ENCODE measurements at places on chromosomes 1 and 21.

- no peak for DNase-seq
These were observed 14.7 kb downstream of the RNF2 start for GRCh38 chr1:185059950-185060571.

GRCh38 chr1:205072881-205073280, 11.4 kb downstream of the TMEM81 start:
- no peak for DNase-seq

DNA sequence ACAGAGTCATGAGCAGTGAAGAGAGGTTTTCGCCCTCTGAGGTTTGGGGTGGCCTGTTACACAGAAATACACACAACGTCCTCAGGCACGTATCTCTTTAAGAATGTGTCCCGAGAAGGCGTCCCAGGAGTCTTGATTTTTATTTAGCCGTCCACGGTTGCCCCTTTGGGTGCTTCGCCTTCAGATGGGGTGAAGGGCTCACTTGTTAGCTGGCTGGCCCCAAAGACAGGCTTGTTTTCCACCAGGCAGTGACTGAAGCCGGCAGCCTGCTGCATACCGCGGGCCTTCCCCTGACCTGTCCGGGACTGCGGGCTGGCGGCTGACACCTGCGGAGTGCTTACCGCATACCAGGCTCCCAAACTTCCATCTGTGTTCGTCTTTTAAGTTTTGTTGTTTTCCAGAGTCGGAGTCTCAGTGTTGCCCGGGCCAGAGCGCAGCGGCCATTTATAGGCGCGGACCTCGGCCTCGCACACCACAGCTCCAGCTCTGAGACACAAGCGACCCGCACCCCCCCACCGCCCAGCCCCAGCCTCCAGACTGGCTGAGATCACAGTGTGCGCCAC, 1.6 kb upstream of the ADARB1 start:
- no peak for DNase-seq

GRCh38 chr1:181737056-181737455, 253.7 kb downstream of the CACNA1E start:
- no peak for DNase-seq

- DNase-seq: no peak
These were observed 1644.0 kb upstream of the B3GALT2 start for GRCh38 chr1:194830387-194830786.
